ENCODE measurements at places on chromosomes 6 and 20.

DNA sequence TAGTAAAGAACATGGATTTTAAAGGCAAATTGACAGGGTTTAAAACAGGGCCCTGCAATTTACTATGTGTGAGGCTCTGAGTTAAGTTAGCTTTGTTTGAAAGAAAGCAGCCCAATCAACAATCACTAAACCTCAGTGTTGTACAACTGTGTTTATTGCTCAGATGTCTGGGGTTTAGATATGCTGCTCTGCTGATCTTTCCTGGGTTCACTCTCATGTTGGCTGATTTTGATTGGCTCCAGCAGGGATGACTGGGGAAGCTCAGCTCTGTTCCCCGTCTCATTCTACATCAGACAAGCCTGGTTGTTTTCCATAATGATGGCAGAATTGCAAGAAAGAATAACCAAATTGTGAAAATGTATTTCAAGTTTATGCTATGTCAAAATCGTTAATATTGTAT, 10.9 kb downstream of the C6orf58 start:
- no peak for ATAC-seq

DNA sequence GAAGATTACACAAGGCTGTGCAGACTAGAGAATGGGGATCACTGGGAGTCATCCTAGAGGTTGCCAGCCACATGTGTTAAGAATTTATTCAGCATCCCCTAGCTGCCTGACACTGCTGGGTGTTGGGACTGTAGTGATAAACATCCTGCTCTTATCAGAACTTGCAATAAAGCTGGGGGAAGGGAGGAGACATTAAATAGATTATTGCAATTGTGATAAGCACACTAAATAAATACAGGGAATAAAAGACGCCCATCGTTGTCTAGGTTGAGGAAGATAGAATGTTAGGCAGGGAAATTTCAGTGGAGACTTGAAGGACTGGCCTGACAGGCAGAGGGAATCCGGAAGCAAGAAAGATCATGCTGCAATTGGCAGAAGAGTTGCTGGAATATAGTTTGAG, 33.2 kb upstream of the TRAM2 start:
- ATAC-seq = no peak

DNA sequence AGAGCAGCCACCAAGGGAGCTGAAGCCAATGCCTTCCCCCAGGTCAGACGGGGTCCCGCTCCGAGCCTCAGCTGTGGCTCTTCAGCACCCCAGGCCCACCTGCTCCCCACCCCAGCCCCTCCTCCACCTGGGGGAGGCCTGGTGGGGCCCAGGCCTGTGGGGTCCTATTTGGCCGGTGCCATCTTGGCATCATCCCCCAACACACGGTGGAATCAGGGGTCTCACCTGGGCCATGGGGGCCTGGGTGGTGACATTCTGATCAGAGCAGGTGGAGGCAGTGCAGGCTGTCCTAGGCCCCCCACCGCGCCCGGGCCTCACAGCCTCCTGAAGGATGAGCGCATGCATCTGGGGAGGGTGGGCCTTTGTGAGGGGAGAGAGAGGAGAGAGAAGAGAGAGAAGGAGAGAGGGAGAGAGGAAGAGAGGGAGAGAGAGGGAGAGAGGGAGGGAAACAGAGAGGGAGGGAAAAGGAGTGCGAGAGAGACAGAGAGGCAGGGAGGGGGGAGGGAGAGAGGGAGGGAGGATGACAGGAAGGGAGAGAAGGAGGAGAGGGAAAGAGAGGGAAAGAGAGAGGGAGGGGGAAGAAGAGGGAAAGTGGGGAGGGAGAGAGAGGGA, 23.9 kb upstream of the RBBP8NL start:
- ATAC-seq = no peak

DNA sequence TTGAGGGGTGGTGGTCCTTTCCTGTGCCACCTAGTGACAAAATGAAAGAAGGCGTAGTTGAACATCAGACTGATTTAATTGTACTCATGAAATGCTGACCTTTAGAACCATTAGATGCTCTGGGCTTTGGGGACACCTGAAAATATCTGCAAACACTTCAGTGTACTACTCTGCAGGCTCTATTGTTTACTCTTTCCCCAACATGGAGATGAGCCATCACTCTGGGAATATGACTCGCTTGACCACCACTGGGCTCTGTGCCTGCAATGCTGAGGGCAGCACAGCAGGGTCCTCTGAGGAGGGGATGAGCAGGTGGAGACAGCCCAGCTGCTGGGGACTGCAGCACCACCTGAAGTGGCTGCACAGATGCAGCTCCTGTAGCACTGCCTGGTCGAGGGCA, 74.8 kb upstream of the SLC24A3 start:
- no peak for ATAC-seq

DNA sequence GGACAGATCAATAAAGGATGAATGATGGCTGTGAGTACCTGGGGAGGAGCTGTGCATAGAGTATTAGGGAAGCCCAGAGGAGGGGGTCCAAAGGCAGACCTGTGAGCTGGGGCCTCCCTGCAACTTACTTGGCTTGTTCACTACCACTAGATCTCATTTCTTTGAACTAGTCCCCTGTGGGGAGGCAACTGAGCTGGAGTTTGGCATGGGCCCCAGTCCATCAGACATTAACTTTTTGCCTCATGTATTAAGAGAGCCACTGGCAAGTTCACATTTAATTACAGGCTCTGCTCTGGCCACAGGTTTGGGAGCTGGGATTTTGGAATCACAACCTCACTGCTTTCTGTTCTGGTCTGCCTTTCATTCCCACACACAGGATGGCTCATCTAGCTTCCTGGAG, 254.1 kb downstream of the PRL start:
- ATAC-seq = no peak

- no peak for ATAC-seq
These were observed 168.8 kb downstream of the HDGFL1 start for GRCh38 chr6:22738194-22738593.

DNA sequence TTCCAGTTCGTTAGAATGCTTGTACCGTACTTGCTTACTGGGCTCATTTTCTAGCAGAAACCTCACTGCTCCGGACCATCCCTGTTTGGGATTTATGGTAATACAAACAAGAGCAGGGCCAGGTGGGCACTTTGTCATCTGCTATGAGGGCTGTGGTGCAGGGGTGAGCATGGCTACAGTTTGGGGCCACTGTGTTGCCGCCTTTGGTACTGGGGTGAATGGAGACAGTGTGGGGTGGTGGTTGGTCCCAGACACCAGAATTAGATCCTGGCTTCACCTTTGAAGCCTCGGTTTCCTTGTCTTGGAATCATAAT, 95.0 kb downstream of the TOX2 start:
- ATAC-seq = no peak

DNA sequence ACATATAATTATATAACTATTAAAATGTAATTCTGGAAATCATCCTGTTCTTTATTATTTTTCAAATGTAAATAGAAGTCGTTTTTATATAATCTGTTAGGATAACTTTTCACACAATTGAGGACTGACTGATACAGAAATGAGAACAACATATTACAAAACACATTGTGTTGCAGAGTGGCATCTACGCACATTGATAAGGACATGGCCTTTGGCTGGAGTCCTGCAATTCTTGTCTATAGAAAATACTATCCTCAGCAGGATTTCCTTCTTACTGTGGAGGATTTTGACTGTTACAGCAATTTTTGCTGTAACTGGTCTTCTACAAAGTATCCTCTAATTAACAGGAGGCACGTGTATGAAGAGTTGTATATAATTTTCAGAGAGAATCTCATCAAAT, 19.8 kb downstream of the SH3BGRL2 start:
- no peak for ATAC-seq

DNA sequence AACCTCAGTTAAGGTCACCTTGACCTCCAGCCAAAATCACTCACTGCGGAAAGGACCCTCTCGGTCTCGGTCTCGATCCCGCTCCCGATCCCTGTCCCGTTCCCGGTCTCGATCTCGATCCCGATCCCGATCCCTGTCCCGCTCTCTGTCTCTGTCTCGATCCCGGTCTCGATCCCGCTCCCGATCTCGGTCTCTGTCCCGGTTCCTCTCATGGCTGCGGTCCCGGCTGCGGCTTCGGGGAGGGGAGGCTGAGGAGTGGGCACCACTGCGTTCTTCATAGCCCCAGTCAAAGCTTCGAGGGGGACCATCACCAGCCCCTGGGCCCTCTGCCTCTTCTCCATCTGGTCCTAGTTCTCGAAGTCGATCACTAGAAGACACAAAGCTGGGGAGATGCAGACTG, 4.3 kb downstream of the NELFE start:
- no peak for ATAC-seq

DNA sequence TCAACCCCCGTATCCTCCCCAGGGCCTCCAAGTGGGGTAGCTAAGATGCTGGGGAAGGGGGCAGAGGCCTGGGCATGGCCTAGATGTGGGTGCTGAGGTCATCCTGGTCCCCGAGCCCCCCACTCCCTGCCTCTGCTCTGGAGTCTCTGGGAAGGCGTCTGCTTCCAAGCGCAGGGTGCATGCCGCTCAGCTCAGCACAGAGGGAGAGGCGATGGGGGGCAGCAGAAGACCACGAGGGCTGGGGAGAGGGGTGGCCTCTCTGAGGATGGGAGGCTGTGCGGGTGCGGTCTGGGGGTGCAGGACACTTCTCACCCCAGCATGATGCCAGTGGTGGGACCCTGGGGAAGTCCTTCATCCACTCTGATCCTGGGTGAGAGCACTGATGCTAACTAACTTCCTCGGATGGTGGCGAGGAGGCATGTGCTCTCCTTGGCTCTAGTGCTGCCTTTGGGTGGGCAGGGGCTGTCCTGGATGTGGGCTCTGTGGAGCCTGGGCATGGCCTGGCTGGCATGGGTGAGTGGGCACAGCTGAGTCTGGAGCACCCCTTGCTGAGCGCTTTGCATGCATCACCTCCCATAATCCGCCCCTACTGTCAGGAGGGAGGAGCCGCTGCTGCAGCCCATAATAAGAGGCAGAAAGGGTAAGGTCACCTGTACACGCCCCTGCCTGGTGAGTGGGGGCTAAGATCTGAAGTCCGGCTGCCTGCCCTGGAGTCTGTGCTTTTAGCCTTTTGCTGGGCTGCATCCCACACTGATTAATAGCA, 34.7 kb downstream of the EFCAB8 start:
- no peak for ATAC-seq

DNA sequence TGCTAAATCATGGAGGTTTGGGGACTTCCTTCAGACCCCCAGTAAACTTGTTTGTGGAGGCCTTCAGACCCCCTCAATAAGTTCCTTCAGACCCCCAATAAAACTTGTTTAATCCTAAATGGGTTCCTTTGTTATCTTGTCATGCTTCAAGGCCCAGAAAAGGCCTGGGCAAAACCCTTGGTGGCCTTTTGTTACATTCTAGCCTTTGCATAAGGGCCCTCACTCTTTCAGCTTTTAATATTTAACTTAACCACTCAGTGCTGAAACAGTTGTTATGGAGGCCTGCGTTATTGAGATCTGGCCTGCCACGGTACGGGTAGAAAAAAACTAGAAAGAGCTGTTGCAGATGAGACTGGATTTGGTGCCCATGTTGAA, 4.3 kb upstream of the DYNLRB1 start:
- no peak for ATAC-seq

GRCh38 chr20:24465159-24465558, 4.3 kb upstream of the SYNDIG1 start:
- no peak for ATAC-seq

DNA sequence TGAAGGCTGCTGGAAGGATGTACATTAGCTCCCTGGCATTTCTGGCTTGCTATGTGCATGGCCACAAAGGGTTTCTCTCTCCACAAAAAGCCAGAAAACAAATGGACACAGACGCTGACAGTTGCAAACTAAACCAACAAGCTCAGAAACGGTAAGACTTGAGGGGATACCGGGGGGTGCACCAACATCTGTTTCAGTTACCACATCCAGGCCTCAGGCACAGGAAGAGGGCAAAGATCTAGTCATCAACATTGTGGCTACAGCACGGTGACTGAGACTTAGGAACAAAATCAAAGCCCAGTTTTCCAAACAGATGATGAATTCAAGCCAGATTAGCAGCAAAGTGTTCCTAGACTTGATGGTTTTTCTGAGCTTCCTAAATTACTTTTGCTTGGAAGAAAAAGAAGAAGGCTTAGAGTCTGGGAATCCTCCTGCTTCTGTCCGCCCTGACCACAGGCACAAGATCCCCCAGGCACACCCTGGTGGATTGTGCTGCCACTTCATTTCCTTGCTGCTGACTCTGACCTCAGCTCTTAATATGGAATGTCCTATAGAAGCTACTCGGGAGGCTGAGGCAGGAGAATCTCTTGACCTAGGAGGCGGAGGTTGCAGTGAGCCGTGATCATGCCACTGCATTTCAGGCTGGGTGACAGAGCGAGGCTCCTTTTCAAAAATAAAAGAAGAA, 54.2 kb upstream of the ADGRF1 start:
- ATAC-seq = no peak

- ATAC-seq = no peak
These were observed 178.4 kb upstream of the ZNF184 start for GRCh38 chr6:27651371-27651732.

DNA sequence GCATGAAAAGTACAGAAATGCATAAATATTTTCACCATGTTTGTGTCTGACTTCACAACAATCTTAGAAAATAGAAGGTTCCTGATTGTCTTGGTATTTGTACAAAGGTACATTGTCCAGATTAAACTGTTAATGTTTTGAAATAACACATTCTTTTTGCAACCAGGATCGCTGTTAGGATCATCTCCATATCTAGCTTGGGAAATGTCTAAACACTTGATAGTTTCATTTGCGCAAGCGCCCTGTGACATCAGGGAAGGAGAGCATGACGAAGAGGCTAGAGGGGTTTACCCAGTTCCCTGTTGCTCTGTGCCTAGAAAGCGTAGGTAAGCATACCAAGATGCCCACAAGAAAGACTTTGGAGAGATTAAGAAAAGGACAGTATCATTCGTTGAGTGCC, 19.4 kb downstream of the ALDH8A1 start:
- ATAC-seq = no peak

Measured in stimulated activated memory B cell treated with anti-CD40 and anti-IgM and Interleukin-4, amounts not matched to agents 10 μg/mL and 1 μg/mL and 100 μg/mL, for 72 hours (primary cell).